Retinal pigment epithelial cell (primary cell): ENCODE measurements at places on chromosomes 2 and 18.

DNA sequence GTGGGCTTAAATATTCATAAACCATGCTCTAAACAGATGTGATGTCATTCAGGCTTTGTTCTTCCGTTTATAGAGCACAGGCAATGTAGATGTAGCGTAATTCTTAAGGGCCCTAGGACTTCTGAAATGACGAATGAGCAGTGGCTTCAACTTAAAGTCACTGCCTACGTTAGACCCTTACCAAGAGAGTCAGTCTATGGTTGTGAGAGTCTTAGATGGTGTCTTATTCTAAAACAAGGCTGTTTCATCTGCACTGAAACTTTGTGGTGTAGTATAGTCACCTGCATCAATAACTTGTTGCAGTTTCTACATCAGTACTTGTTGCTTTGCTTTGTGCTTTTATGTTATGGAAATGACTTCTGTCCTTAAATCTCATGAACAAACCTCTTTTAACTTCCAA lies 56.0 kb downstream of the PIK3C3 start:
- DNase-seq = no peak

DNA sequence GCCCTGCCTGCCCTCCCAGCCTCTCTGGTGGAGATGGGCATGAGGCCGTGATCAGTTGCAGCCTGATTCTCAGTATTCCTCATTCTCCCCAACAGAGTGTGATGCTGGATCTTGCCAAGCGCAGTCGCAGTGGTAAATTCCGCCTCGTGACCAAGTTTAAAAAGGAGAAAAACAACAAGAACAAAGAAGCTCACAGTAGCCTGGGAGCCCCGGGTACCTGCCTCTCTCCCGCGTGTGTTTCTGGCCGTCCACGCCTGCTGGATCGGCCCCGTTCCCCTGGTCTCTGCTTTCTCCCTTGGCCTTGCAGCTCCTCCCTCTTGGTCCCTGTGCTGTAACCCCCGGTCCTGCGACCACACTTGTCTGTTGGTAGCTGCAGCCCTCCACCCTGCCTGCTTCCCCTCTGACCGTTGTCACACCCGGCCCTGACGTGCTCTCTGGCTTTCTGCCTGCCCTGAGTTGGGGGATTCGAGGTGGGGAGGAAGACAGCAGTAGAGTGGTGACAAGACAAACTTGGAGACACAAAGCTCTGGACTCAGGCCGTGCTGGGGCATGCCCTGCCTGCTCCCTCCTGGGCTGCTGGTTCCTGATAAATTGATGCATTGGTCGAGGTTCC lies 99.5 kb downstream of the USP40 start:
- DNase-seq = no peak

- DNase-seq = peak; percentile 88
Observed at GRCh38 chr2:148930046-148930775, 55.2 kb downstream of the KIF5C start.

DNA sequence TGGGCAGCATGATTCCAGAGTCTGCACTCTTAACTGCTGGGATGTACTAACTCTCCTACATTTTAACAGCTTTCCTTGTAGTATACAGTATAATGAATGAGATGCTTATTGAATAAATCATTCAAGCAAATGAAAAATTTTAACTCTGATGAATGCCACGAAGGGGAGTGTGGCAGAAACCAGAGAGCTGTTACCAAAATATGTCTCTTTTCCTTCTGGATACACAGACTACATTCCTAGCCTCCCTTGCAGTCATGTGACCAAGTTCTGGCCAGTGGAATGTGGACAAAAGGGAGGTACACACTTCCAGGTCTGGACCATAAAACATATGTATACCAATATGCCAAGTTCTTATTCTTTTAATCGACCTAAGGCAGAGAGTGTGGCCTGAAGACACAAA lies 1.7 kb upstream of the EML4 start:
- DNase-seq = no peak

- no peak for DNase-seq
Observed at GRCh38 chr2:100800915-100801314, 19.0 kb upstream of the NPAS2 start.

DNA sequence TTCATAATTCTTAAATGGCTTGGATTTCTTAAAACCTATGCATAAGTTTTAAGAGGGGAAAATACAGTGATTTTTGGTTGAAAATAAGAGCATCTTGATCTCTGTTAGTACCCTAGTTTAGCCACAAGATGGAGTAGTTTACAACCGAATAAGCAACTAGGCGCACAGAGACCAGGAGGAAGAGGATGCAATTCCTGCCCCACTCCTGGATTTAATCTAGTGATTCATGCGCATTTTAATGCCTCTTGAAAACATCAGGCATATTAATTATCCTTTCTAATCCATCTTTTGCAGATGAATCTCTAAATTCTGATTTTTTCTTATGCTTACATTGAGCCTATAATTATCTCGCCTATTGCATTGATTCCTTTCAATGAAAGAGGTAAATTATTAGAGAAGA lies 76.7 kb downstream of the MRPS9 start:
- peak; percentile 32 for DNase-seq

DNA sequence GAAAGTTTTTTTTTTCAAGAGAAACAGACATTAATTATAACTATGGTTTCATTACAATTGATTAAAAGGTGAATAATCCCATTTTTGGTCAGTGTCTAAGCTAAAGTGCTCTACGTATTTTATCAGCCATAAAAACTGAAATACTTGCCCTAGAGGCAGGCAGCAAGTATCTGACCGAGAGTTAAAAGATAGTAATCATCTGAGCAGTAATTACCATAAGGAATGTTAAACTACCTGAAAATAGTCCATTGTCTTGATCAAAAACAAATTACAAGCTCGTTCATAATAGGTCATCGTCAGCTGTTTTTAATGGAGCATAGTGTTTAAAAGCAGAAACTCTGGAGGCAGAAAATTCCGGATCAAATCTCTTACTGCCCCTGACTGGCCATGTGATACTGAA lies 105.7 kb upstream of the ZEB2 start:
- DNase-seq = no peak

GRCh38 chr18:43751835-43752234 lies 474.5 kb upstream of the SYT4 start:
- no peak for DNase-seq

DNA sequence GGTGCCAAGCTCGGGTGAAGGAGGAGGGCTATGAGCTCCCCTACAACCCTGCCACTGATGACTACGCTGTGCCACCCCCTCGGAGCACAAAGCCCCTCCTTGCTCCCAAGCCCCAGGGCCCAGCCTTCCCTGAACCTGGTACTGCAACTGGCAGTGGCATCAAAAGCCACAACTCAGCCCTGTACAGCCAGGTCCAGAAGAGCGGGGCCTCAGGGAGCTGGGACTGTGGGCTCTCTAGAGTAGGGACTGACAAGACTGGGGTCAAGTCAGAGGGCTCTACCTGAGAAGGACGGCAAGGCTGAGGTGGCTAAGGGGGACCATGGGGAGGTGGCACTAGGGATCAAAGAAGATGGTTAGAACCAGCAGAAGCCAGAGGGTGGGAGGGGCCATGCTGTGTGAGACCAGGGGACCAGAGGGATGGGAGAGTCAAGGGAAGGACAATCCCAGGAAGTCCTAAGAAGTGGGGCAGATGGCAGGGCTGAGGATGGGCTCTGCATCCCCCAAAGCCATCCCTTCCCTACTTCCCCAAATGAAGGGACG lies 2.4 kb downstream of the DOK1 start:
- no peak for DNase-seq

DNA sequence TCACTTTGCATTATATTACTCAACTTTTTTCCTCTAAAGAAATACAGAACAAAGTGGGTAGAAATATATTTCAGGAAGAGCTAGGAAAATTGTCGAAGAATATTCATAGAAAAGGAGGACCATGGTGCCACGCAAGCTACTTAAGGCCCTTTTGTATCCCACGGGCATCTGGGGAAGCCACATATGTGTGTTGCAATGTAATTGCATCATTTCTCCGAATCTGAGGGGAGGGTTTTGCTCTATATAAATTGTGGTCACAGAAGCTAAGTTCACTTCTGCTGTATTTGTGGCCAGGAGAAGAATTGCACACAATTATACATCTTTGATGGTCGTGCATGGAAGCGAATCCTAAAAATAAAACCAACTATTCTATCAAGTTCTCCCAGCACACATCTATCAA lies 360.3 kb downstream of the IRS1 start:
- DNase-seq = no peak
